Activated gamma-delta T cell treated with anti-CD3 and anti-CD28 coated beads, Interleukin-2, amount 50 U/mL, for 16 hours (primary cell): ENCODE measurements at places on chromosomes 1 and 21.

GRCh38 chr1:209628618-209629299 is 23.5 kb downstream of the LAMB3 start:
- DNase-seq, result no peak

GRCh38 chr1:158147401-158147800 is 33.3 kb upstream of the CD1D start:
- DNase-seq, result no peak

- DNase-seq, result no peak
These were observed 616 bp downstream of the MCOLN3 start for GRCh38 chr1:85047472-85048295.

GRCh38 chr1:22808676-22809483 is 98.2 kb downstream of the EPHB2 start:
- DNase-seq, result no peak

DNA sequence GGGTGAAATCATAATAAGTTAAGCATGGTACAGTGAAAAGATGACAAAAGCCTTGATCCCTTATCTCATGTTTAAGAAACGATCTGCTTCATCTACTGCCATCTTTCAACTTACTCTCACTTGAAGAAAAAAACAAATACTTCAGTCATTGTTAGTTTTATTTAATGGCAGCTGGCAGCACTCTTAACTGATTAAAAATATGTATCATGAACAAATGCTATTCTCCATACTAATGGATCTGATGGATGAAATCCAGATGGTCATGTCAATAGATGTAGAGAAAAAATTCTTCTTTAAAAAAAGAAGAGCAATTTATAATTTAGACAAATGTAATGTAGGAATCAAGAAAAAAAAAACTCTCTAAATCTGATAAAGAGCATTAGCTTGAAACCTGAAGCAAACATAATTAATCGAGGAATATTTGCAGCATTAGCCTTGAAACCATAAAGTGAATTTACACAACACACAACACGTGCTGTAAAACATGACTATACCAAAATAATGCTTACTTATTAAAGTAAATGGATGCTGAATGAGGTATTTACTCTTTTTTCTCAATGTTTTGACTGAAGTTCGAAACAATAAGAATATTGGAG is 579.0 kb upstream of the ADAMTS5 start:
- no peak for DNase-seq

DNA sequence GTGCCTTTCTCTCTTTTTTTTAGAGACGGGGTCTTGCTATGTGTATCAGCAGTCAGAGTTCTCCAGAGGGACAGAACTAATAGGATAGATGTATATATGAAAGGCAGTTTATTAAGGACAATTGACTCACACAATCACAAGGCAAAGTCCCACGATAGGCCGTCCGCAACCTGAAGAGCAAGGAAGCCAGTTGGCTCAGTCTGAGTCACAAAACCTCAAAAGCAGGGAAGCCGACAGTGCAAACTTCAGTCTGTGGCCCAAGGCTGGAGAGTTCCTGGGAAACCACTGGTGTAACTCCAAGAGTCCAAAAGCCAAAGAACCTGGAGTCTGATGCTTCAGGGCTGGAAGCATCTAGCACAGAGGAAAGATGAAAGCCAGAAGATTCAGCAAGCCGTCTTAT is 16.3 kb upstream of the H3-3A start:
- DNase-seq, result no peak

GRCh38 chr1:89104687-89105086 is 21.2 kb downstream of the GBP2 start:
- no peak for DNase-seq
